ENCODE measurements at places on chromosomes 11 and 22.

DNA sequence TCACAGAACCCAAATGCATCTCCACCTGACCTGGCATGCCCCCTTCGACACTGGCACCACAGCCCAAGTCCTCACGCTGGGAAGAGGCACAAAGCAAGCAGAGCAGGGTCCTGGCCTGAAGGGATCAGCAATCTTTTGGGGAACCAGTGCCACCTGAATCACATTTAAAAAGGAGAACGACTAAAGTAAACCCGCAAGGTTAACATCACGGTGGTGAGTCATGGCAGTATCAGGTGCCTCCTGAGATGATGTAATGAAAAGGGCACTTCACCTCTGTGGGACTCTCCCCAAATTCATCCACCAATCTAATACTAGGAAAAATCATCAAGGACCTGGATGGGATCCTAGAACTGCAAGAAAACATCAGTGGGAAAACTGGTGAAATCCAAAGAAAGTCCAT, 44.9 kb downstream of the PACSIN2 start:
- no peak for DNase-seq

GRCh38 chr11:122421702-122422101, 233.8 kb upstream of the UBASH3B start:
- DNase-seq = no peak

DNA sequence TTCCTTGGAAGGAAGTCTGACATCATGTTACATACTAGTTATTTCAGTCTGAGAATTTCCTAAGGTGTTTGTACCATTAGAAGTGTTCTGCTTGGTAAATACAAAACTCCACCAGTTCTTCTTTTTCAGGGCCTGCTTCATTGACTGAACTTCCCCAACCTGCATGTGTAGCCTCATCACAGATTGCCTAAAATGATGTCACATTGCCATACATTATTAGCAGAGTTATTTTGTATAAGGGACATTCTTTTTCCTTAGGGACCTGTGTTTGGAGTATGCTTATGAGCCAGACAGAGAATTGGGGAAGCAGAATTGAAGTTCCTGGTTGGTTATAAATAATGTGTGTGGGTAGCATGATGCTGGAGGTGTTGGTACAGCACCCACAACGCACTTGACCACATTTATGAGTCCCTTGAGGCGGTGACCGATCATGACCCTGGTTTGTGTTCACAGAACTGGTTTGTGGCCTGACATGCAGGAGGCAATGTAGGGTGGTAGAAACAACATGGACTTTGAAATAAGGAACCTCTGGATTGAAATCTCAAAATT, 16.4 kb upstream of the MMP7 start:
- DNase-seq = no peak

DNA sequence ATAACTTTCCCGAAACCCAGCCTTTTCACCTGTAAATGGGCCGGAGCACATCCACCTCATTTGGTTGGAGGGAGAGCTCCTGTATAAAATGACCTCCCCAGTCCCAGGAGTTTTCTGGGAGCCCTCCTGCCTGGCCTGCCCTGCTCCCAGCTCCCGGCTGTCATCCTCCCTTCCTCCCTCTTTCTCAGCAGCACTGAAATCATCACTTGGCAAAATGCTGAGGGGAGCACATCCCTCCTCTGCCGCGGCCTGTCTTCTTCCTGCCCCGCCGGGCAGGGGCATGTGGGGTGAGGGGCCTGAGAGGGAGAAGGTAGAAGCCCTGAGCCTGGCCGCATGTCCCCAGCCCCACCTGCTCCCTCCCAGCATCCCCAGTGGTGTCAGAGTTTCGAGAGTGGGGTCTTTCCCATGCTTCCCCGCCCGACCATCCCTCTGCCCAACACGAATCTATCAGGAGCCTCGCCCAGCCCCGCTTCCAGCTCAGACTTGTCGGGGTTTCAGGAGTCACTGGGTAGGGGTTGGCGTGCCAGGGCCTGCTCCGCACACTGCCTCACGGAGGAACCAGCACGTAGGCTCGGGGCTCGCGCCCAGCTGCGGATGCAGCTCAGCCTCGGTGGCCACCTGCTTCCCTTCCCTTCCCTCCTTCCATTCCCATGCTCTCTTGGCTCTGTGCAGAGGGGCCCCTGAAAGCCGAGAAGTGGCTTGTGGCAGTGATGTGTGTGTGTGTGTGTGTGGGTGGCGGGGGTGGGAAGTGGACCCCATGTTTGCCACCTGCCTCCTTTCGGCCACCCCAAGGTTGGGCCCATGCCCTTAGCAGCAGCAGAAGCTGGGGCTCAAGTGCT, 37.1 kb downstream of the NECTIN1 start:
- no peak for DNase-seq

DNA sequence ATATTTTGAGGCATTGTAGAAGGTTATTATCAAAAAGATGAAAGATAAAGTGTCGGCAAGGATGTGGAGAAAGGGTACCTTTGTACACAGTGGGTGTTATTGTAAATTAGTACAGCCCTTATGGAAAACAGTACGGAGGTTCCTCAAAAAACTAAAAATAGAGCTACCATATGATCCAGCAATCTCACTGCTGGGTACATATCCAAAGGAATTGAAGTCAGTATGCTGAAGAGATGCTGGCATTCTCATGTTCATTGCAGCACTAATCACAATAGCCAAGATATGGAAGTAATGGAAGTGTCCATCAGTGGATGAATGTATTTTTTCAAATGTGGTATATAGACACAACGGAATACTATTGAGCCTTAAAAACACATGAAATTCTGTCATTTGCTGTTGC, 15.1 kb upstream of the MTMR3 start:
- no peak for DNase-seq

DNA sequence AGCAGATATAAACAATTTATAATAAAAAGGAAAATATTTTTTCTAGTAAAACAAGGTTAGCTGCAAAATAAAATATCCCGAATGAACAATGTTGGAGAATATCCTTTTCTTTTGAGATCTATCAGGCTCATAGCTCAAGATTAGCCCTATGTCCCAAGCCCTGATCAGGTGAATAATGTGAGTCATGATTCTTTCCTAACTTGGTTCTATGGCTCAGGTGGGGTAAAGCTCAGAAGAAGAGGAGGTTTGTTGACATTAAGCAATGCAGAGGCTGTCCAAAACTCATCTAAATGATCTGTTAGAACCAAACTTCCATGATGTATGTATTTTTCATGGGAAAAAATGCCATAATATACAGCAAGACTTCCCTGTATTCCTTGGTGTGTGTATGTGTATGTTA, 86.1 kb downstream of the TRIM44 start:
- DNase-seq = no peak

DNA sequence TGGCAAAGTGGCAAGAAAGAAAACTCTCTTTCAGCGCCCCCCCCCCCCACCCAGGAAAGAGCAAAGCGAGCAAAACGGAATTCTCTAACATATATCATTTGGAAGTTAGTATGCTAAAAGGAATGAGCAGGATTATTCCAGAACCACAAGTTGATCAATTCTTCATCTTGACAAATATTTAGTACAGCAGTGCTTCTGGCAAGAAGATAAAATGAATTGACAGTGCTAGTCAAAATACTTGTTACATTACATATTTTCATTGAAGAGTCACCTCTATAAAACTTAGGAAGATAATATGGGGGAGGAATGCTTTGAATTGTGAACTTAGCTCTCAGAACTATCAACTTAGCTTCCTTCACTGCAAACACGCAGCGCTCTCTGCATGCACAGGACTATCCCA, 377.4 kb downstream of the DYNC2H1 start:
- no peak for DNase-seq

DNA sequence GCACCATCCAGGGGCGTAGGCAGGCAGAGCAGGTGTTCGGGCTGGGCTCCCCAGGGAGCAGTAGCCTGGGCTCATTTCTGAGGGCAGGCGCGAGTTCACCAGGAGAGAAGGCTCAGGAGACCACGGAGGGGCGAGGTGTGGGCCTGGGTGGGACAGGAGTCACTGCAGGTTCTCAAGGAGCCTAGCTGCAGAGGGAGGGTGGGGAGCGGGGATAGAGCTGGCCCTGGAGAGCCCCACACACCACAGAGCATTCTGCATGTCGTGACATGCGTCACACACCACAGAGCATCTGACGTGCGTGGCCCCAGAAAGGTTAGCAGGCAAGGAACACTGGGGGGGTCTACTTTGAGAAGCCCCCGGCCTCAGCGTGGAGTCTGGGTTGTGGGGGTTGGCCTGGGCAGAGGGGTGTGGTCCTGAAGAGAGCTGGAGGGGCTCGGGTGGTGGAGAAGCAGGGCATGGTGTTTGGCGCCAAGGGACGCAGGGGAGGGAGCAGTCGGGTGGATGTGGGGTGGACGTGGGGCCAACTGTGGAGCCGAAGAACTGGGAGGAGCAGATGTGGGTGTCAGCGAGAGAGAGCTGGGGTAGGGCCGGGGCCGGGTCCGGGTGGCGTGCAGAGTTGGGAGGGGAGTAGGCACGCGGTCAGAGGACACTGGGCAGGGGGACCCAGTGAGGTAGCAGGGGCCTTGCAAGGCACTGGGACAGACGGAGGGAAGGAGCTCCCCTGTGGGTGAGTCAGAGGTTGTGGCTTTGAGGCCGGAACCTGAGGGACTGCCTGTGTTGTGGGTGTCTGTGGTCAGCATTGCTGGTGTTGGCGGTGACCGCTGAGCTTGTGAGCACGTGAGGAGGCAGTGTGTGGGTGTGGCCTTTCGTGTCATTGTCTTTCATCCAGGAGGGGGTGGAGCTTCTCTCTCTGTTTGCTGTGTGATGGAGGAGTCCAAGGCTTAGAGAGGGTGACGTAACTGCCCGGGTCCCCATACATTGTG, 25.5 kb downstream of the CTTN start:
- DNase-seq = no peak

DNA sequence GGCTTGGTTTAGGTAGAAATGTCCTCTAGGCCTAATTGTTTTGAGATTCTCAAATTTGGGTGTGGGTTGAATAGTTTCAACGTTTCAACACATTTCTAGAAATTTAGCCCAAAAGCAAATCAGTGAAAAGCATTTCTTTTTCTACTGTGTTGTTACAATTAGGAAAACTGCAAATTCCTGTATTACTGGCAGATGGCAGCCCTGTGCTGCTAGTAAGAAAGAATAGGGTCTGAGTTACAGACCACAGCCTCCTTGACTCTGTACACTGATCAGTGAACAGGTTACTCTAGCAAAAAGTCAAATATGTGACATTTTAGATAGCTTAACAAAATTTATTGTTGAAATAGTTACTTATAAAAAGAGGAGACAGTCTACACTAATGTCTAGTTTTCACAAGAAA, 703.0 kb downstream of the JRKL start:
- no peak for DNase-seq

GRCh38 chr11:77299528-77299993, 1.9 kb downstream of the GDPD4 start:
- DNase-seq = no peak

DNA sequence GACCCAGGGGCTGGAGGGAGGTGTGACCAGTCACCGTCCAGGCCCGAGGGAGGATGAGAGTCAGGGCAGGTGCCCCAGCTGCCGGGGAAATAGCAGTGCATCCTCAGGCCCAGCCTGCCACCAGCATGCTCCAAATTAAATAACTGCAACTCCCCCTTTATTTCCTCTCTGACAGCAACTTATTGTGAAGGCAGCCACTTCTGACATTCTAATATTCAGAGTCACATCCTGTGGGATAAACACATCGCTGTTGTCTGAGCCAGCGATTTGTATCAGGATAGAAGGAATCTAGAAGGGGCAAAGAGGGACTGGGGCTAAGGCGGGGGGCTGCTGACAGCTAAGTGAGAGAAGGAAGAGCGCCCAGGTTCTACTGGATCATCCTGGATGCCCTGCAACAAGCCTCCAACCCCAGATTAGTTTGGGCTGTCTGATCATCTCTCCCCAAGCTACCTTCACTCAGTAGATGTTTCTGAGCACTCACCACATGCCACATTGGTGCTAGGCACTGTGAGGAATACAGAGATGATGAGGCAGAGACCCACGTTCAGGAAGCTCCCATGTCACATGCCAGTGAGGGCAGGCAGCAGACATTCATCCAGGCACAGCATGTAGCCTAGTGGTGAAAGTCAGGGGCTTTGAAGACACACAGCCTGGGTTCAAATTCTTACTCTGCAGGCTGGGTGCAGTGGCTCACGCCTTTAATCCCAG, 214.1 kb downstream of the BUD13 start:
- no peak for DNase-seq

DNA sequence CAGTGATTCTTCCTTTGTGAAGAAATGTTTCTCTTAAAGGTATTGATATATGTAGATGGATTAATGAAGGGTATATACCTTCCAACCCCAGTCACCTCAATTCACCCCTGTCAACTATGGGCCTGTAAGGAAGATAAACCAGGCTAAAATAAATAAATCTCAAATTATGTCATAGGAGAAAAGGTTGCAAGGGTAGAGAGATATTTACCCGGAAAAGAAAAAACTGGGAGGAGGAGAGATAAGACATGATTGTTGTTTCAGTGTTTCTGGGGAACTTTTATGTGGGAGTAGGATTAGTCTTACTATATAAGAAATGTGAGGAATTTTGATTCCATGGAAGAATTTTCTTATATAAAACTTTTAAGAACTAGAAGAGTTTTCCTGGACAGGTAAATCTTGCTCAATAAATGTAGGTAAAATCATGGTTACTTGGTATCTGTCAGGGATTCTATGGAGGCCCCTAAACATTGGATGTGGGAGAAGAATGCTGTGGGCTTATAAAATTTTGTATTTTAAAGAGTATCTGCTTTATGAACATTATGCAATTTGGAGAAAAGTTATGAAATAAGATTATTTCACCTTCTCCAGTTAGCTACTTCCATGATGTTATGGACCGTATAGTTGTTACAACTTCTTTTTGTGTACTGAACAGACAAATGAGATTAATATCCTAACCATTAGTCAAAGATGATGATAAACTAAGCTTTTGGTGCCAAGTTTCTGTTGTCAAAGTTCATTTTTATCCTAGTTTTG, 6.4 kb downstream of the YAP1 start:
- DNase-seq = no peak

DNA sequence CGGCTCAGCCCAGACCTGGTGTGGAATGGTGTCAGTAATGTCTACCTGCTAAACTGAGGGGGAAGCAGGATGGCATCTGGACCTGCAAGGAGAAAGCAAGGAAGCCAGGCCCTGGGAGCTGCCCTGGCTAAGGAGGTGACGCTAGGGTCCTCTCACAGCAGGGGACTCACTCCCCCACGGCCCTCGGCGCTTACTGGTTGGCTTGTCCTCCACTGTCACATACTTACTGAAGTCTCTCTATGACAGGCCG, 48.9 kb downstream of the TPBGL start:
- DNase-seq = no peak

- DNase-seq = no peak
Observed at GRCh38 chr11:76512851-76513653, 68.2 kb downstream of the EMSY start.

DNA sequence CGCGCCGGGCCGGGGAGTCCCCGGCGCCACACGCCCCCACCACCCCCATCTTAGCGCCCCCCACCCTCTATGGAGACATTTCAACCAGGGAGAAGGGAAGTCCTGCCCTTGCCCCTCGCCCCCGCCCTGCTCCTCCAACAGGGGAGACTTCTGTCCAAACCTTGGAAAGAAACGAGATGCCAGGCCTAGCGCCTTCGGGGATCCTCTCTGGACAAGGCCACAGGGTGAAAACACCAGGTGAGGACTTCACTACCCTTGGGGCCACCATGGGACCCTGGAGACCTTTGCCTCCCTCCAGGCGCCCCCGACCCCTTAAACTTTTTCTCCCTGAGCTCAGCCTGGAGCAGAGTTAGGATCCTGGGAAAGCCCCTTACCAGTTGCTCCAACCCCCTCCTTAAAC, 11.6 kb upstream of the NPAS4 start:
- no peak for DNase-seq

GRCh38 chr11:28690746-28691145, 582.6 kb downstream of the METTL15 start:
- no peak for DNase-seq

Measured in stimulated activated CD4-positive, alpha-beta T cell treated with anti-CD3 and anti-CD28 coated beads, Interleukin-4, amount 100 ng/mL, for 1 hour (primary cell).